ENCODE measurements at places on chromosomes 11 and 22. TPM values are rescaled to one million over a fixed set of nuclear protein-coding genes. Genes with fewer than 3 reads are reported as not detected.

The ADORA2A gene
- total RNA-seq: 26.7 TPM

The PGA5 gene
- total RNA-seq: not detected

The F2 gene
- not detected for total RNA-seq

GRCh38 chr11:63866211-63866610 is 27.3 kb downstream of the MARK2 start:
- DNase-seq: peak; percentile 51

All from CD8-positive, alpha-beta memory T cell (primary cell).